ENCODE measurements at places on chromosomes 11 and 22.

DNA sequence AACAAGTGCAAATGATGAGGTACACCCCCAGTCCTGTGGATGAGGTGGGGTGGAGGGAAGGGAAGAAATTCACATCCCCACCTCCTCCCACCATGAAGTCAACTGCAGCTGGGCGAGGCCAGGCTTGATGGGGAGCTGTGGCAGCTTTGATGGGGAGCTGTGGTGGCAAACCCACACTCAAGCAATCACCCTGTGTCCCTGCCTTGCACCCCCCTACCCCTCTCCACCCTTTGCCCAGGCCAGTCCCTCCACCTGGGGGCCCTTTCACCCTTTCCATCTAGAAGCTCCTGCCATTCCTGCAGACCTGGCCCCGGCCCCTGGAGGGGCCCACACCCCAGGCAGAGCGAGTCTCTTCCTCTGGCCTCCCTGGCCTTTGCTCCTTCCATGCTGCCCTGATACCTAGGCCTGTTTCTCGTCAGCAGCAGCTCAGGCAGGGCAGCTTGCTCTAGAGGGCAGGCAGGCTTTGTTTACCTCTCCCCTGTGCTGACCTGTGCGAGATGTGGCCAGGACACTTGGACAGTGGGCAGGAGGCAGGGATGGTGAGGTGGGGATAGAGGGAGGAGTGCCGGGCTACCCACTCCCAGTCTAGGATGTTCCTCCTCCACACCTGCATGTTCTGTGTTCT lies 4.5 kb upstream of the FGF3 start:
- DNase-seq = no peak

DNA sequence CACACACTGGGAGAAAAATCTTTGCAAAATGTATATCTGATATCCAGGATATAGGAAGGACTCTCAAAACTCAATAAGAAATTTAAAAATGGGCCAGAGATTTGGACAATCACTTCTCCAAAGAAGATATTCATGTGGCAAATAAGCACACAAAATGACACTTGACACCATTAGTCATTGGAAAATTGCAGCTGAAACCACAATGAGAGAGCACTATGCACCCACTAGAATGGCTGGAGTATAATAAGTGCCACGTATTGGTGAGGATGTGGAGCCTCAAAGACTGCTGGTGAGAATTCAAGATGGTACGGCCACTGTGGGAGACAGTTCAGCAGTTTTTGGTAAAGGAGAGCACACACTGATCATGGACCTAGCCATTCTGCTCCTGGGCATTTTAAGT lies 12.8 kb upstream of the OSBPL5 start:
- no peak for DNase-seq

DNA sequence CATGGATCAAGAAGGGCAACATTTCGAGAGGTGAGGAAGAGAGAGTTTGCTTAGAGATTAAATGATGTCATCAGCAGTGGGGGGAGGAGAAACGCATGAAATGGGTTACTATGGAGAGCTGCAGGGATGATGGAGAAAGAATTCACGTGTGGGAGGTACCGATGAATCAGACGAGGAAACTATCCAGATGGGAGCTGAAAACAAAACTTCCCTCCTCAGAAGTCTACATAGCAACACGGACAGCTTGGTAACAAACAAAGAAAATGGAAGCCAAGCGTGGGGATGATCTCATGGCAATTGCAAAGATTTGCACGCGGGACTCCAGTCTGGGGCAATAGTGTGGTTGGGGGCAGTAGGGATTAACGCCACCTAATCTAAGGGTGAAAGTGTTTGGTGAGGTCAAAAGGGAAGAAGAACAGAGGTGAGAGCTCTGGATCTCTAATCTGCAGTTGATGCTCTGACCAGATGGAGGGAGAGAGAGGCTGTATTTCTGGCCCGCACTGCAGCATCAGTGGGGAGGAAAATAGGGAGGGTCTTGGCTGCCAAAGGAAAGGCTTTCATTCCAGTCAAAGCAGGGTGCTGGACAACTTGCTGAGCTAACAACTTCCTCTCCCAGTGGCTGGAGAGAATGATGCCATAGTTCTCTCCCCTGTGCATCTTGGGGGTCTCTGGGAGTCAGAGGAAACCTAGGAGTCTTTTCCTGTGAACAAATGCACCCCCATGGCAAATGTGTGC lies 43.4 kb upstream of the CSNK2A3 start:
- DNase-seq = no peak

GRCh38 chr11:10379871-10380568 lies 75.0 kb upstream of the AMPD3 start:
- no peak for DNase-seq

DNA sequence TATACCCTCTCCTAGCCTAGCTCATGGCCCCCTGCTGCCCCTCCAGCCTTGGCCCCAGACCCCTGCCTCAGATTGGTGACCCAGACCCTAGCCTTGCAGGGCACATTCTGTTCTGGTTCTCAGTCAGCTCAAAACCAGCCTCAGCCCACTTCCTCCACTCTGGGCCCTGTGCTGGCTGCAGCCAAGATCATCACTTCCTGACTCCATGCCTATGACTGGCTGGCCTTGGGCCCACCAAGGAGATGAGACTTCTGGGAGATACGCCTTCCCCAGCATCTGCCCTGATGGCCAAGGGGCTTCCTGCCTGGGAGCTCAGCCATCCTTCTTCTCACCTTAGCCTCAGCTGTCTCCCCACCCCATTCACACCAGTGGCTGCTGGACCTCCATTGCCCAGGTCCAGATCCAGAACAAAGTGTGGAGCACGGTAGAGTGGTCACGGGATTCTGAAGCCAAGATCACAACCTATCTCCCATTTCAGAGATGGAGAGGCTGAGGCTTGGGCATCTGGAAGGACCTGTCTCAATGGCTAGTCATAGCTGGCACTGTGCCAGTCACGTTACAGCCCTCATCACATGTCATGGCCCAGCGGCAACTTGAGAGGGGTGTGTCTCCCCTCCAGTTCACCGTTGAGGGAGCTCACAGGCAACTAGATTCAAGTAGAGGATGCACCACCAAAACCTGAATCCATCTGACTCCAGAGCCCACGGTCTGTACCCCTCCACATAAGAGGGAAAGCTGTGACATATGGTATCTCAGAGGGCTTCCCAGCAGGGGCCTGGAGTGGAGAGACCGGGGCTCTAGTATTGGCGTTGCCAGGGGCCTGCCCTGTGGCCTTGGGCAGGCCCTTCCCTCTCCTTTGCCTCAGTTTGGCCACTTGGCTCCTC lies 43.0 kb upstream of the KLHL35 start:
- DNase-seq = peak; percentile 25
